ENCODE measurements at places on chromosomes 3 and 15. TPM values are rescaled to one million over a fixed set of nuclear protein-coding genes. Genes with fewer than 3 reads are reported as not detected.

The C2CD4A gene
- polyA plus RNA-seq, result not detected

The TM6SF1 gene
- 2.0 TPM for polyA plus RNA-seq

The CCDC54 gene
- not detected for polyA plus RNA-seq

The PCSK6 gene
- polyA plus RNA-seq, result not detected

The CCDC33 gene
- not detected for polyA plus RNA-seq

The SLC24A5 gene
- polyA plus RNA-seq, result not detected

GRCh38 chr15:101641129-101641764 is 10.9 kb downstream of the TM2D3 start:
- H3K36me3 ChIP-seq, result peaks cover 35% of the 10 kb centered on the region
- H3K4me1 ChIP-seq, result peaks cover 22% of the 10 kb centered on the region
- DNase-seq, result peak; percentile 61
- H3K27me3 ChIP-seq, result no peaks in the 10 kb centered on the region

GRCh38 chr15:60898896-60899295 is 330.2 kb downstream of the RORA start:
- no peak overlapping the region for H3K27ac ChIP-seq
- DNase-seq, result no peak
- H3K36me3 ChIP-seq, result no peaks in the 10 kb centered on the region
- no peak overlapping the region for H3K4me3 ChIP-seq

DNA sequence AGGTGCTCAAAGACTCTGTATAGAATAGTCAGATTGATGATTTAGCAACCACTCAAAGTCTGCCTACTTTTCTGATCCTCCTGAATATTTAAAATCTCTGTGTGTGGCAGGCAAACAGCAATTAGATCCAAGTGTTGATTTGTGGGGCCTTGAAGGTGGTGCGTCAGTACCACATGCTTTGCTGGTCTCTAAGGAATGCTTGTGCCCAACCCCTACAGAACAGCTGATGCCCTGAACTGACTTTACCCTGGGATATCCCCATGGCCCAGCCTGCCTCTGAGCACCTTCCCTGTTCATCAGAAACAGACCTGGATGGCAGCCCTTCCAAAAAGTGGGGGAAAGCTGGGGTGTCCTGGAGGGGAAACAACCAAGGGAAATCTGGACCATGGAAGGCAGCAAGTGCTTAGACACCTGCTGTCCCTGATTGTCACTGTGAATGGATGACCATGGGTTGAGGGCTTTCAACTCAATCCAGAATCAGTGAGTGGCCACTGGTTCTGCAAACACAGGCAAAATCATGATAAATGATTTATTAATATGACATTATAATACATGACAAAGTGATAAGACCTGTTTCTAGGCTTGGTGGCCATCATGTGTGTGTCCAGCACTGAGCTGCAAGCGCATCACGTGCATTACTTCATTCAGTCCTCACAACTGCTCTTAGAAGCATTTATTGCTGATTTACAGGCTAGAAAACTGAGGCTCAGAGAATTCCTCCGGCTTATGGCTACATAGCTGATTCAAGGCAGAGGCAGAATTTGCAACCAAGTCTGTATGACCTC is 76.1 kb upstream of the TPM1 start:
- H3K36me3 ChIP-seq, result no peaks in the 10 kb centered on the region
- H3K27ac ChIP-seq, result no peak overlapping the region
- no peak for DNase-seq
- H3K4me3 ChIP-seq, result no peak overlapping the region
- H3K27me3 ChIP-seq, result peaks cover 6% of the 10 kb centered on the region

DNA sequence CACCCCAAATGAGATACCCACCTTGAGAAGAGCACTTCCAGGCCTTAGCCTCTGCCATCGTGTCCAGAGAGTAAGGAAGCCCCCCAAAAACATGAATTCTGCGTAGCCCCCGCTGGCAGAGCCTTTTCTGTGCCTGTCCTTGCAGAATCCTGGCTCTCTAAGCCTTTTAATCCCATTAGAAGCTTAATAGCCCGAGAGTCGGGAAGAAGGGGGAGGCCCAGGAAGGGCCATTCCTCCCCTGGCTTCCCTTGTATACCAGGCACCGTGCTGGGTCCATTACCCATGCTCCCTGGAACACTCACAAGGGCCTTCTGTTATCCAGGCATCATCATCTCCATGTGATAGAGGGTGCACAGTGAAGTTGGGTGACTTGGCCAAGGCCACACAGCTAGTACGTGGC is 7.1 kb downstream of the SPTBN5 start:
- DNase-seq, result no peak
- no peak overlapping the region for H3K4me3 ChIP-seq
- H3K4me1 ChIP-seq, result peaks cover 43% of the 10 kb centered on the region

DNA sequence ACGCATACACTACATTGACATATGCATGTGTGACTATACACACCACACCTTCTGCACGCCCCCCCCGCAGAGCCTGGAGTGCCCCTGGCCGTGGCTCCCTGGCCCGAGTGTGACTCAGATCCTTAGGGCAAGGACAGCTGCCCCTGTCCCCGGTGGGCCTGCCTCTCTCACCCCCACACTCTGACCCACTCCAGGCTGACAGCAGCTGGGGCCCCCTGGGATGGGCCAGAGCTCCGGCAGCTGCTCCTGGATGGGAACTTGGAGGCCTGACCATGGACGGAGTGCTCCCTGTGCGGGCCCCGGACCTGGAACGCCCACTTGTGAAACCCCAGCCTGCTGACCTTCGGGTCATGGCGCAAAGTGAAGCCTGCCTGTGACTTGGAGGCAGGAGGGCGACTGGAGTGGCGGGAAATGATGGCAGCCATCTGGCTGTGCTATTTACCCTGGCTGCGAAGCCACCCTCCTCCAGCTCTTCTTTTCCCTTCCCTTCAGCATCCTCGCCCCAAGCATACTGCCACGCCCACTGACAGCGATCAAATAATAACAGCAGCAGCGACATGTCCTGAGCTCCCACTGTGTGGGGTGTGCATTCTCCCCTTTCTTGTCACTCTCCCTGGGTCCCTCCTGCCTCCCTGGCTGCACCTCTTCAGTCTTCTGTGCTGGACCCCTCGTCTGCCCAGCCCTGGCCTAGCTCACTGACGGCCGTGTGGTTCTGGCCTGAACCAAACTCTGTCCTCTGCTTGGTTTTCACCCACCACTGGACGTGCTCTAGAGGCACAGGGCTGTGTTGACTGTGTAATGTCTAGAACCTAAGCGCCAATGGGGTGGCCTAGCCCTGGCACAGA is 90.7 kb upstream of the MEF2A start:
- peaks cover 71% of the 10 kb centered on the region for H3K4me1 ChIP-seq
- no peaks in the 10 kb centered on the region for H3K27me3 ChIP-seq
- H3K27ac ChIP-seq, result no peak overlapping the region
- peak overlapping the region; percentile 61 for H3K4me3 ChIP-seq
- no peak for DNase-seq
- no peaks in the 10 kb centered on the region for H3K36me3 ChIP-seq

DNA sequence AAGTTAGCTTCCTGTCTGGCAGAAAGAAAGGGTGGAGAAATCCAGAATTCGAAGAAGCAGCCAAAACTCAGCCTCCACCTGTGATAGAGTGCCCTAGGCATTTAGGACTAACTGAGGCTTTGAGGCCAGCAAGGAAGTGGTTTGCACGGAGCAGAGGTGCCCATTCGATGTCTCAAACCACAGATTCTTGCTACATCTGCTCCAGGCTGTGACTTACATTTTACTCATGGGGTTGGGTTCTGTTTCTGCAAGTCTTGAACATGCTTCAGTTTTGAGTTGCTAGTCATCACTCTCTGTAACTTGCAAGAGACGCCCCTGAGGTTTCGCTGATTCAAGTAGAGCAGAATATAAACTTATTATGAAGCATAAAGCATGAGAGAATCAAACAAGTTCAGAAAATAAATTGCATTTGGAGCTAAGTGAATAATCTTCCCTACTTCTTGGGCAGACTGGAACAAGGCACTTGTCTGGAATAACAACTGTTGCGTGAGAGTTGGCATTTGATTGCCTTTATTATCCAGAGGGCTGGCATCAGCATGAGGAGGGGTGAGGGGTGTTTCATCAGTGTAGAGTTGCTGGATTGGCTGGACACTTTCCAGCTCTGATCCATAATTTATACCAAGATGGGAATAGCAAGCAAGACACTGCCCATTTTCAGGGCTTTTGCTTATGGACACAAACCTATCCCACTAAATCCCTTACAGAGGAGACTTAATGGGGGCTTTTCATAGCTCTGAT is 256.5 kb downstream of the AGBL1 start:
- H3K27ac ChIP-seq, result no peak overlapping the region
- no peak overlapping the region for H3K4me3 ChIP-seq
- no peak for DNase-seq
- H3K36me3 ChIP-seq, result no peaks in the 10 kb centered on the region
- no peaks in the 10 kb centered on the region for H3K4me1 ChIP-seq
- H3K27me3 ChIP-seq, result no peaks in the 10 kb centered on the region

GRCh38 chr3:194168994-194169393 is 33.0 kb downstream of the HES1 start:
- peaks cover 64% of the 10 kb centered on the region for H3K27me3 ChIP-seq
- H3K4me1 ChIP-seq, result peaks cover 3% of the 10 kb centered on the region
- H3K36me3 ChIP-seq, result no peaks in the 10 kb centered on the region
- no peak overlapping the region for H3K4me3 ChIP-seq
- no peak for DNase-seq
- no peak overlapping the region for H3K27ac ChIP-seq

GRCh38 chr3:28645149-28645548 is 296.5 kb upstream of the AZI2 start:
- no peak overlapping the region for H3K27ac ChIP-seq
- no peak for DNase-seq

All from naive B cell (primary cell).